ENCODE measurements at places on chromosomes 3 and 15.

GRCh38 chr3:178540184-178540583 is 3.9 kb downstream of the KCNMB2 start:
- no peak for DNase-seq

DNA sequence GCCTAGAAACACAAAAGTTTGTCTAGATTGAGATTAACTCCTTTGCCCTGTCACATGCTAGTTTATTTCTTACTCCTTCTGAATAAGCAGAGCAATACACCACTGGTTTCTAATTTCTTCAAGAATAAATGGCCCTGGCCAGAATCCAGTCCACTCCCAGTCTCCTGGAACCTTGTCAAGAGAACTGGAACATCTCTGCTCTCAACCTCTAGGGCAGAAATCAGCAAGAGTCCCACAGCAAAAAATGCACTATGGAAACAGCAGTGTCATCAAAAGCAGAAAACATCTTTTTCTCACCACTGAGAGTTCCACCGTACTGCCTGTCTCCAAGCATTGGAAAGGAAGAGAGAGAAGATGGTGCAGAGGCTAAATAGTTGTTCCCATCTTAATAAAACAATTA is 35.9 kb upstream of the PPP2R3A start:
- no peak for DNase-seq

GRCh38 chr3:111808439-111808838 is 50.6 kb upstream of the PHLDB2 start:
- no peak for DNase-seq

- DNase-seq: no peak
Measured at GRCh38 chr3:24315971-24316370, 178.7 kb downstream of the THRB start.

DNA sequence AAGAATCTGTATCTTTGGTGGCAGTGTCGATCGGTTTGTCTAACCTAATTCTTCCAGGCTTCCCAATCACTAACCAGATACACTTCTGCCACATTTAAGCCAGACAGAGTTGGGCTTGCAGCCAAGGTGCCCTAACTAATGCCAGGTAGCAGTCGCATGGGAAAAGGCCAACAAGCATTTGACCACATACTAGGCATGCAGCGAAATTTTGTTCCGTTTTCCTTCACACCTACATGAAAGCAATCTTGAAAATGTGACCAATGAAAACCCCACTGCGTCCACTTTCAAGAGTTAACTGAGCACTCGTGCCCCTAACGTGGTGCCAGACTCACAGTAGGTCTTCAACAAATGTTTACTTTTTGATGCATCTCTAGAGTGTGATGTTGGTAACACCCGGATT is 192.2 kb upstream of the TPM1 start:
- DNase-seq: no peak

GRCh38 chr3:50574444-50574831 is 5.1 kb downstream of the HEMK1 start:
- no peak for DNase-seq

GRCh38 chr3:194536871-194537637 is 50.3 kb upstream of the ATP13A3 start:
- peak; percentile 80 for DNase-seq

GRCh38 chr3:64368257-64369020 is 143.2 kb upstream of the PRICKLE2 start:
- DNase-seq: no peak

DNA sequence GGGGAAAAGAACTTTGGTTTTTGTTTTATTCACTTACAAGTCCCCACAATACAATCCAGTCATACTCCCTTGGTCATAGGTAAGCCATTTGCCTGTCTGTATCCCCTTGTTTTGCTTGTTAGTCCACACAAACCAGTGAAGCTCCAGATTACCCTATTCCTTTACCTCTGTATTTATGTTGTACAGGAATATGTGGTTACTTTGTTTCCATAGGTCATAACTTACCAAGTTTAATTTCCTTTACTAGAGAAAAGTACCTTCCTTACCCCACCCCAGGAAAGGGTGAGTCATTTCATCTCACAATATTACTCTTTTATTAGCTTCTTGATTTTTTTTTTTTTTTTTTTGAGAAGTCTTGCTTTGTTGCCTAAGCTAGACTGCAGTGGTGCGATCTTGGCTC is 113.4 kb upstream of the LRRFIP2 start:
- no peak for DNase-seq

DNA sequence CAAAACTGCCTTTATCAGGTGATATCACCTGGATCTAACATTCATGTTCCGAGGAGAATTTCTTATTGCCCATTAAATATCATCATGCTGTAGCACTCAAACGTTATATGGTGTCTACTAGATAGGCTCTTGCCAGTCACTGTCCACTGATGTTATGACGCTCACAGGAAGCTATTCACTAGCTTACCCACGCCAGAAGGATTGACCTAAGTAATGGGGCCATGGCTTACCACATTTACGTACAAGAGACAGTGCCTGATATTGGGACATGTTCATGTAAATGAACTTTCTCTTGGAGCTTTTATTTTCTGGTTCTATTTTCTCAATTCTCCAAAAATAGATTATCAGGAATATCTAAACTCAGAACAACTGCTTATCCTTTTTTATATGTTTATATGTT is 91.7 kb upstream of the NAALADL2 start:
- no peak for DNase-seq

DNA sequence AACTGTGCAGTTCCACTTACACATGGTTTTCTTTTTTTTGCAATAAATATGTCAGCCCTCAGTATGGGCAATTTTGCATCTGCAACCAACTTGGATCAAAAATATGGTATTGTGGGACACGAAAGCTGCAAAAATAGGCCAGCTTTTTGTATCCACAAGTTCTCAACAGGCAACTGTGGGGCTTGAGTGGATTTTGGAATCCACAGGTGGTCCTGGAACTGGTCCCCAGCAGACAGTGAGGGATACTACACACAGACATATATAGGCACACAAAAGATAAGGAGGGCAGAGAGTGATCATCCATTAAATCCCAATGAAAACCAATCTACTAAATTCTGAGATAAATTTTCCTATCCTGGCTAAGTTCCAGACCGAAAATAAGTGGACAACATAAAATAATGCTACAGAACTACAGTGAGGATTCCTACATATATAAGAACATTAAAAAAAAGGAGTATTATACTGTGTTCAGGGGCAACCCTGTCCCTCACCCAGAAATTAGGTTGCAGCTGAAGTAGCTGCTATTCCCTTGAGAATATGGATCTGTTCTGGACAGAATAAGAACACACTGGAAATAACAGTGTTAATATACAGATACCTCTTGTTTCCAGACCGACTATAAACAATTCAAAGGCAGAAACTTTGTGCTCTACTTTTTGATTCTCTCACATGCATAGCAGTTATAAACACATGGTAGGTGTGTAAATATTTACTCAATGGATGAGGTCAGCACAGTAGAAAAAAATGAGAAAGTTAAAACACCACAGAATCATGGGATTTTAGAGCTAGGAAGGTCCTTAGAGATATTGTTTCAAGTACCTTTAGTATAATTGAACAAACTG is 25.4 kb downstream of the DENND4A start:
- no peak for DNase-seq

DNA sequence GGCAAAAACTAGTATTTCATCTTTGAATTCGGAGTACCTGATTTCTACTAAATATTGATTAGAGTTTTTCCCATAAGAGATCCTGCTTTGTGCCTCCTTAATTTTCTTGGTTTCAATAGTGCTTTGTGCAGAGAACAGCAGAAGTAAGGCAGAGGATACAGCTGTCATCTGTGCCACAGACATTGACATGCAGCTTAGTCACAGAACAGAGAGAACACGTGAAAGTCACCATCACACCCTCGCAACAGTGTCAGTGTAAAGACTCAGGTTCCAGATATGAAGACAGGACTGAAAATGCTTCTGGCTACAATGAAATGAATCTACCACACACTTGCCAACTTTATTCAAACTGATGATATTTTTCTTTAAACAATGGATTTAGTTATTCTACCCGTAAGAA is 942.8 kb upstream of the CFAP20DC start:
- DNase-seq: no peak

GRCh38 chr15:49421991-49422390 is 1.1 kb upstream of the FGF7 start:
- peak; percentile 9 for DNase-seq

DNA sequence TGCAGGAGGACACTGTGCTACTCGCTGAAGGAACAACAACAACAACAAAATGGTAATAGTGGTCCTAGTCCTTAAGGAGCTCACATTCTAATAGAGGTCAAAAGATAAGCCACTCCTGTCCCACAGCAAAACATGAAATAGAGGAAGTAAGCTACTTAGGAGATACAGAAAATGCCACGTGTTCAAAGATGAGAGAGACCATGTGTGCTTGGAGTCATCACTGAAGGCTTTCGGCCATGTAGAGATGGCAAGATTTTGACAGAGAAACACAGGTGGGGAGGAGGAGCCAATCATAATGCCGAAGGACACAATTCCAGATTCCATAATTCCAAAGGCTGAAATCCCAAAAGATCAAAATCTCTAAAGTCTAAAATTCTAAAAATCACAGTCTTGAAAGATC is 24.8 kb upstream of the RIOX2 start:
- no peak for DNase-seq

- no peak for DNase-seq
Measured at GRCh38 chr15:79601405-79602086, 169.4 kb downstream of the MINAR1 start.

- no peak for DNase-seq
Measured at GRCh38 chr3:15180042-15180611, 25.9 kb upstream of the CAPN7 start.
